Stimulated activated CD8-positive, alpha-beta memory T cell treated with anti-CD3 and anti-CD28 coated beads, Interleukin-4, amount 100 ng/mL, for 24 hours (primary cell): ENCODE measurements at places on chromosomes 12 and 14.

- DNase-seq, result no peak
These were observed 282.9 kb upstream of the FLRT2 start for GRCh38 chr14:85247071-85247470.

- no peak for DNase-seq
These were observed 1290.1 kb downstream of the AACS start for GRCh38 chr12:126355346-126355745.

DNA sequence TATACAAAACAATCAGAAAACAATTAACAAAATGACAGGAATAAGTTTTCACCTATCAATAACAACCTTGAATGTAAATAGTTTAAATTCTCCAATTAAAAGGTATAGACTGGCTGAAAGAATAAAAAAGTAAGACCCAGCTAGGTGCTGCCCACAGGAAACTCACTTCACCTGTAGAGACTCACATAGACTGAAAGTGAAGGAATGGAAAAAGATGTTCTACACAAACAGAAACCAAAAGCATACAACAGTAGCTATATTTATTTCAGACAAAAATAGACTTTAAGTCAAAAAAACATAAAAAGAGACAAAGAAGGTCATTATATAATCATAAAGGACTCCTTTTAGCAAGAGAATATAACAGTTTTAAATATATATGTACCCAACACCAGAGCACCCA lies 152.4 kb upstream of the PWP1 start:
- DNase-seq, result no peak

DNA sequence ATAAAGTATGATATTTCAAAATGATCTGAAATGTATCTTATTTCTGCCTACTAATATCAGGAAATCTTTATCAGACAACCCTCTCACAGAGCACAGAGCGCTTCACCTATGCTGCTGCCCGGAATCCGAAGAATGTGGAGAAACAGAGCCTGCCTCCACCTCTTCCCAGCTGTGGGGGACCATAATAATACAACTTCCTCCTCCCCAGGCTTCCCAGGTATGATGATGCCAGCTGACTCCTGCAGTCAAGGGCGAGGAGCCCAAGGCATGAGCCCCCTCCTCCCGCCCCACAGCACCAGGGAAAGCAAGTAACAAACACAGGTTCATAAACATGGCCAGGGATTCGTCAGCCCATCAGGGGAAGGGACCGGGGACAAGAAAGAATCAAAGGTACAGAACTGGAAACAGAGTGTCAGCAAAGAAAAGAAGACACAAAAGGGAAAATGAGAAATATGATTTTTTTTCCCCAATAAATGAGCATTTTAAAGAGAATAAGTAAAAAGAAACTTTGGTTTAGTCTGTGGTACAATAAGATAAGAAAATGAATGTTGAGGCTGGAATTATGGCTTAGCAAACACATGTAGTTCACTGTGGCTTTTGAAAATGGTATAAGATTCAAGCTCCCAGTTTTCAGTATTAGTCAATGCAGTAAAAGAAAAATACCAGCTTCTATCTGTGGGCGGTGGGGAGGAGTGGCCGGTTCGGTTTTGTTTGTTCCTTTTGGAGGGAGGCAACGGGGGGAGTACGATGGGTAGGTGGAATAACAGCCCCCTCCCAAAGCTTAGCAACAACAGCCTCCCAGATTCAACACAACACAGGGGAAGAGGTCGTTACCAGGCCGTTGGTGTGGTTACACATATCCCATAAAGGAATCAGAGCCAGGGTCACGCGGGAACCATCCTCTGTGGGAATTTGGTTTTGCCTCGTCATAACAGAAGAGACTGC lies 68.3 kb downstream of the SETD3 start:
- DNase-seq, result no peak

- peak; percentile 66 for DNase-seq
These were observed 1.4 kb upstream of the CCDC85C start for GRCh38 chr14:99605299-99605961.

DNA sequence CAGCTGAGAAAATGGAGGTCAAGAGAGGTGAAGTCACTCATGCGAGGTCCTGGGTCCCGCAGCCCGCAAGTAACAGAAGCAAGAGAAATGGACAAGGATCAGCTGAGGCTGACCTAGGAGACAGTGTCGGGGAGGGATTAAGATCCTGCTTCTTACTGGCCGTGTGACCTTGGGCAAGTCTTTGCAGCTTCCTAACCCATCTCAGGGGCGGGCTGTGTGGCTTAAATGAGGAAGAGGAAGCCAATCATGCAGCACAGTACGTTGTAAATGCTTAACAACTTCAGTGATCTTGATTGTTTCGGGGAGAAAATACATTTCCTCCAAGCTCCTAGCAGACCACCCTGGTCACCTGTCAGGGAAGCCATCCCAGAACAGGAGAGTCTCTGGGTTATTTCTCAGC lies 7.1 kb upstream of the PGF start:
- no peak for DNase-seq

GRCh38 chr14:84458881-84459280 lies 1071.1 kb upstream of the FLRT2 start:
- no peak for DNase-seq

DNA sequence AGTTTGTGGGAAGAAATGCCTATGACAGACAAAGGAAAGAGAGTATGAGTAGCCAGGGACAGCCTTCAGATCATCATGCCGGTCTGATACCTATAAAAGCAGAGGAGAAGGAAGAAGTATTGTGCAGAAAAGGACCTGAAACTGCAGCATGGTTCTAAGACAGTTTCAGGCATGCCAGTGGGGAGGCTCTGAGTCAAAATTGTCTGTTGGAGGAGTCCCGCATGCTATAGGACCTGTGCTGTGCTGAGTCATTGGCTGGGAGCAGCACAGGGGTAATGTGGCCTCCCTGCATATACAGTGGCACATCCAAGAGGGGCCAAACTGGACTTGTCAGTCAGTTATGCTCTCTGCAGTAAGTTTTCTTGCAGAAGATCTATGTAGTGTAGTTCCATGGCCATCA lies 40.7 kb downstream of the NEUROD4 start:
- no peak for DNase-seq

DNA sequence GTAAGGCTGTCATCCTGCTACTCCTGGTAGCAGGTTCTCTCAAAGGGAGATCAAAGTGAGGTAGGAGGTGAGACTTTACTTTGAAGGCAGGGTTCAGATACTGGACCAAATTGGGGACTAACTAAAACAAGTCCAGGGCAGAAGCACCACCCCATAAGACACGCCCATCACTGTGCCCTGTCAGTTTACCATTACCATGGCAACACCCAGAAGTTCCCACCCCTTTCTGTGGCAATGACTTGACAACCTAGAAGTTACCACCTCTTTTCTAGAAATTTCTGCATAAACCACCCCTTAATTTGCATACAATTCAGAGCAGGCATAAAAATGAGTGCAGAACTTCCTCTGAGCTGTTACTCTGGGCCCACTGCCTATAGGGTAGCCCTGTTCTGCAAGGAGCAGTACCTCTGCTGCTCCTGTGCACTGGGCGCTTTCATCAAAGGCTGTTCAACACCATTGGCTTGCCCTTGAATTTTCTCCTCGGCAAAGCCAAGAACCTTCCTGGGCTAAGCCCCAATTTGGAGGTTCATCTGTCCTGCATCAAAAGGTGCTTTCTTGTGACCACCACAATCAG lies 64.8 kb upstream of the MAX start:
- DNase-seq, result no peak

- no peak for DNase-seq
These were observed 179.9 kb upstream of the PELI2 start for GRCh38 chr14:55938249-55938791.

GRCh38 chr12:26572137-26572536 lies 260.9 kb downstream of the ITPR2 start:
- DNase-seq, result no peak

DNA sequence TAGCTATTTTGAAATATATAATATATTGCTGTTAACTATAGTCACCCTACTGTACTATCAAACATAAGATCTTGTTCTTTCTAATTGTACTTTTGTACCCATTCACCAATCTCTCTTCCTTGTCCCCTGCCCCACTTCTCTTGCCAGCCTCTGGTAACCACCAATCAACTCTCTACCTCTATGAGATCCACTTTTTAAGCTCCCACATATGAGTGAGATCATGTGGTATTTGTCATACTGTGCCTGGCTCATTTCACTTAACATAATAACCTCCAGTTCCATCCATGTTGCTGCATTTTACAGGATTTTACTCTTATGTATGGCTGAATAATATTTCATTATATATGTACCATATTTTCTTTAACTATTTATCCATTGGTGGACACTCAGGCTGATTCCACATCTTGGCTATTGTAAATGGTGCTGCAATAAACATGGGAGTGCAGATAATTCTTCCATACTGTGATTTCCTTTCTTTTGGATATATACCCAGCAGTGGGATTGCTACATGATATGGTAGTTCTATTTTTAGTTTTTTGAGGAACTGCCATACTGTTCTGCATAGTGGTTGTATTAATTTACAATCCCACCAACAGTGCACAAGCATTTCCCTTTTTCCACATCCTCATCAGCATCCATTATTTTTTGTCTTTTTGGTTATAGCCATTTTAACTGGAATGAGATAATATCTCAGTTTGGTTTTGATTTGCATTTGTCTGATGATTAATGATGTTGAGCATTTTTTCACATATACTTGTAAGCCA lies 33.5 kb upstream of the SPIC start:
- DNase-seq, result no peak

GRCh38 chr12:117476341-117476740 lies 114.9 kb upstream of the NOS1 start:
- DNase-seq, result no peak

GRCh38 chr12:17235996-17236395 lies 630.0 kb upstream of the LMO3 start:
- DNase-seq, result no peak

GRCh38 chr14:32336702-32337101 lies 7.6 kb downstream of the AKAP6 start:
- no peak for DNase-seq

DNA sequence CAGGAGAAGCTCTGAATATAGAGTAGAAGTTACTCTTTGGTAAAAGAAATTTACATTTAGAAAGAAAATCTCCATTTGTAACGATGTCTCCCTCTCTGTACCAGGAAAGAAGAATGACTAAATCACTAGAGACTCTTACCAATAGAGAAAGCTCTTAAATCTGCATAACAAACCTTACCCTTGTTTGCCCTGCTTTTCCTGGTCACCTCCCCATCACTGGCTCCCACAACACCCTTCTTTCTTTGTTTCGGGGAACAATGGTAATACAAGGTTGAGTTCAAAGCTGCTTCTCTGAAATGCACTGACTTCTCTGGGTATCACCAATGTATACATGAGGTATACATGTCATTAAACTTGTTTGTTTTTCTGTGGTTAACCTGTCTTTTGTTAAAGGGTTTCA lies 351.1 kb upstream of the FLRT2 start:
- DNase-seq, result no peak

DNA sequence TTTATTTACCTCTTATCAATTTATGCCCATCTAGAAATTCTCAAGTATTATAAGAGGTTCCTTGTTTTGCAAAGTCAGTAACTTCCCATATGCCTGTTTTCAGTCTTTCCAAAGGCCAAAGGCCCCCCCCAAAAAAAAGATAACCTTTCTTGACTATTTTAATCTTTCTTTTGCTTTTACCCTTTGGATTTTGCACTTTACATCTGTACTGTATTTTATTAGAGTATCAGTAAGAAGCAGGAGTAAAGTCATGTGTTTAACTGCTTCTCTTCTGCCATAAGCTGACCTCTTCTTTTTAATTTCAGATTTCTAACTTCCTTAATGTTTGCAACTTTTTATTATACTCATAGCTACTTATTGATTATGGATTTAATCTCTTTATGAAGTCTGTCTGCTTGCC lies 716.4 kb upstream of the NOVA1 start:
- no peak for DNase-seq

DNA sequence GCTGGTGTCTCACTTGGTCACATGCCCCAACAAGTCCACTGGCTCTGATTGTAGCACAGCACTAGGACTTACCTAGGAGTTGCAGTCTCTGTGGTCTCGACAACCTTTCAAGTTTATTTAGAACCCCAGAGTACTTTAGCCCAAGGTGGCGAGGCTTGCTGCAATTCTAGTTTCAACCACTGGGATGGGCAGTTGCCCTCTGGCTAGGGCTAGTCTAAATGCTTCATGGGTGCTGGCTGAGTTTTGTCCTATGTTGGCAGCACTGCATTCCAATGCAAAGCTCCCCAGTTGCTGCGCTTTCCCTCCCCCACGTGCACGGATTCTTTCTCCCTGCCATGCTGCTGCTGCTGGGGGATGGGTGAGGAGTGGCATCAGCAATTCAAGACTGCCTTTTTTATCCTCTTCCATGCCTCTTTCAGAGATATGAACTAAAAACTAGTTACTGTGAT lies 207.9 kb downstream of the SYNE2 start:
- no peak for DNase-seq

- DNase-seq, result no peak
These were observed 32.4 kb downstream of the BICD1 start for GRCh38 chr12:32139064-32139421.

DNA sequence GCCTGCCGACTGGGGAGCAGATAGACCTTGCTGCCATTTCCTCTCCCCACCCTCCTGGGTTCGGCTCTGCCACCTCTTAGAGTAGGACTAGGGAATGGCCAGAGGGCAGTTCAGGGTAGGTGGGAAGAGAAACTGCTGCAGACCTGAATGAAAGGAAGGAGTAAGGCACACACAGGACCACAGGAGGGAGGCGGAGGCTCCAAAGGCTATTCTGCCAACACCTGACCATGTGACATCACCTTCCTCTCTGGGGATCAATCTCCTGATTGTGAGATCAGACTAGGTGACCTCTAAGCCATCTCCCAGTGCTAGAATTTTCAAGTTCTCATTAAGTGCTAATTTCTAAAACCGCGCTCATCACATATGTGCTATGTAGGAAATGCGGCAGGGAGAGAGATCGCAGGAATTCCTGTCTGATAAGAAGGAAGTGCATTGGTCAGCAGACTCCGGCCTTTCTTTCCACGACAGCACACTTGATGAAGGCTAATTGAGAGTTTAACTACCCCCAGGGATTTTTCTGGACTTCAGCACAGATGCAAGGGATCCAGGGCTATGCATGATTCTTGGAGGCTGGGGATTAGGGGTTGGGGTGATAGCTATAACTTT lies 11.5 kb upstream of the TSPAN11 start:
- no peak for DNase-seq

- no peak for DNase-seq
These were observed 37.4 kb downstream of the DAD1 start for GRCh38 chr14:22551605-22551997.

GRCh38 chr12:113586461-113586860 lies 114.8 kb upstream of the LHX5 start:
- no peak for DNase-seq

DNA sequence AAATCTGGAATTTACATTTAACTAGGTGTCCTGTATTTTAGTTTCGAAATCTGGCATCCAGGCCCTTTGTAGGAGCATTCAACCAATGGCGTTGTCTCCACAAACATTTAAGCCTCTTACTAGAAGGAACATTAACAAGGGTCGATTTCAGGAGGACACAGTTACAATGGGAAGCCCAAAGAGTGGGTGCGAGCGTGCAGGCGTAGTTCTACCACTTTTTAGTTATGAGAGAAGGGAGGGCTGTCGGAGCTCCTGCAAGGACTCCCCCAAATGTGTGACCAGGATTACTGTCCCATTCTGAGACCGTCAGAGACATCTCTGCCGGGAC lies 365 bp upstream of the ABHD4 start:
- DNase-seq, result no peak

GRCh38 chr12:73514672-73515071 lies 1023.0 kb upstream of the ATXN7L3B start:
- DNase-seq, result no peak
